Myocyte (in vitro differentiated cells): ENCODE measurements at places on chromosomes 6 and 20. TPM values are rescaled to one million over a fixed set of nuclear protein-coding genes. Genes with fewer than 3 reads are reported as not detected.

DNA sequence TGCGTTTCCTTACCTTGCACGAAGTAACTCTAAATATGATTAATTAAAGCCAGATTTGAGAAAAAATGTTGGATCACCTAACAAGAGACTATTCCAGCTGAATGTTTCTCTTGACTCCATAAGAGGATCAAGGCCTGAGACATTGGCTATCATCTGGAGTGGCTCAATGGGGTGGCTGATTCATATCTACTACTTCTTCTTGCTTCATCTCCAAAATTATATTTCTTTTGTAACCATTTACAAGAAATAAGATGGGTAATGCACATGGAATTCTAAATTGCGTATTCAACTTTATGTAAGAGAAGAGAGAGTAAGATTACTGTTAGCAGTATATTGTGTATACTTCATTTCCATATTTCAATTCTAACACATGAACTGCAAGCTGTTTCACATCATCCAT lies 819.0 kb upstream of the EYS start:
- DNase-seq = no peak

DNA sequence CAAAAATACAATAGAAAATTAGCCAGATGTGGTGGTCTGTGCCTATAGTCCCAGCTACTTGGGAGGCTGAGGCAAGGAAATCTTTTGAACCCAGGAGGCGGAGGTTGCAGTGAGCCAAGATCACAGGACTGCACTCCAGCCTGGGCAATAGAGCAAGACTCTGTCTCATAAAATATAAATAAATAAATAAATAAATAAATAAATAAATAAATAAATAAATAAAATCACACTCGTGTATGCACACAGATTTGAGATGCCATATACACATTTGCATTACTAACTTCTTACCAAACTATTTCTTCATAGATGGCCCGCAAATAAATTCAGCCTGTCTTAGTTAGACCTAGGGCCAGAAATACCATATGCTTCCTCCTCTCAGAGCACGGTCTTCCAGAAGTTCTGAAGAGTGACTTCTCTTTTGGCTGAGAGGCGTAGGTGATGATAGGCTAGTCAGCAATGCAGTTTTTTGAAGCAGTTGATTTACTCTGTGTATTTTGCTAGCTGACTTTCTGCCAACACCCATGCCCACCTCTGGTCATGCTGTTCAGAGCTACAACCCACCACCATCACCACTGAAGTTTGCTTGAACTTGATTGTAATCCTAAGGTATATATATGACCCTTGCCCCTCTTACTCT lies 150.1 kb downstream of the SASH1 start:
- DNase-seq = no peak

DNA sequence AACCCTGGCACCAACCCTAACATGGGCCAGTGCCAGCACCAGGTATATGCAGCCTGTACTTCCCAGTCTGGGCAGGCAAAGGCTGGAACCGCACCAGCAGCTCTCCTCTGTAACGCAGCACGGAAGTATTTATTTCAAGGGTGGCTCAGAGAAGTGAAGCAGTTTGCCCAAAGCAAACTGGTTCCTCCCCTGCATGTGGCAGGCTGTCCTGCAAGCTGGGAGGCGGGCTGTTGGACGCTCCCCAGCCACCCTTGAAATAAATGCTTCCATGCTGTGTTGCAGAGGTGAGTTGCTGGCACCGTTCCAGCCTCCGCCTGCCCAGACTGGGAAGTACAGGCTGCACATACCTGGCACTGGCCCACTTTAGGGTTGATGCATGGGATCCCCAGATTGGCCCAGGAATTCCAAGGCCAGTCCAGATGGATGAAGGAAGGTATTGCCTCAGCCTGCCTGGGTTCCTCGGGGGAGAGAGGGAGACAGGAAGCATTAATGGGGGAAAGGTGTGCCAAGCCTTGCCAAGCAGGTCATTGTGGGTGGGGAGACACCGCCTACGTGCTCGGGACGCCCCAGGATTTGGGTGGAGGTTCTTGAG lies 49.8 kb downstream of the PPARD start:
- DNase-seq = no peak

GRCh38 chr20:57482148-57482547 lies 42.8 kb downstream of the CTCFL start:
- DNase-seq = no peak

- DNase-seq = no peak
Measured at GRCh38 chr6:71127374-71127773, 161.2 kb upstream of the OGFRL1 start.

GRCh38 chr20:60813066-60813465 lies 439.0 kb upstream of the CDH4 start:
- no peak for DNase-seq

DNA sequence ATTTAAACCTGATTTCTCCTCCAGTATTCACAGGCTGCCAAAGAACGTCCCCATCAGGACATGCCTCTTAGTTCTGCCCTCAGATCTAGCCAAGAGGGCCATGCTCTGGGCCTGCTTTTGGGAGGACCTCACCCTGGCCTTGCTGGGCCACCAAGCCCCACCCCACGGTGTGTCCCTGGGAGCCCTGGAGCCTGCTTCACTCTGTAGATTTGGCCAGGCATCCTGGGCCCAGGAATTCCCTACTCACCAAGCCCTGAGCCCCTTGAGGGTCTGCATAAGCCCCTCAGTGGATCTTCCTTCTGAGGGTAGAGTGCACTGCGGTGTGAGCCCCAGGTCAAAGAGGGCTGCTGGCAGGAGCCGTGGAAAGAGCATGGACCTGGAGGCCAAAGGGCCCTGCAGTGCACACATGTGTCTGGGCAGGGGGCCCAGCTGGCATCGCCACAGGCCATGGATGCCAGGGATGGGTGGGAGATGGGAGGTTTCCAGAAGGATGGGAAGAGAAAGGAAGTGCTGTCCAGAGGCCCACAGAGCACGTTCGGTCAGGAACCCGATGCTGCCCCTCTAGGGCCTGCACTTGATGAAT lies 98.0 kb downstream of the DACT2 start:
- DNase-seq = no peak

DNA sequence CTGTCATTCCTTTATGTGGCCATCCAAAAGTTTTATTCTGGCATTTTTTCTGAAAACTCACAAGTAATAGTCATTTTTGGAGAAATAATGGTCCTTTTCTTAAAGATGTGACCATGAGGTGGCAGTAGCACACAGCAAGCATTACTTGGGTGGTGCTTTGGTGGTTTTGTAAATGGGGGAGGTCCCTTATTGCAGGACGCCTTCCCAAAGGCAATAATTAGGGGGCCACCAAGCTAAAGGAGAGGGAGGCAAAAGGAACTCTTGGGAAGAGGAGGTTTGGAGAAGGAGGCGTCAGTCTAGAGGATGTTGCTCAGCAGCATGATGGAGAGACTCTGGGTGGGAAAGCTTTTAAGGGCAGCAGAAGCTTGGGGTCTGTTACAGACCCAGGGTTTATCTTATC lies 422.6 kb upstream of the MMS22L start:
- peak; percentile 8 for DNase-seq

DNA sequence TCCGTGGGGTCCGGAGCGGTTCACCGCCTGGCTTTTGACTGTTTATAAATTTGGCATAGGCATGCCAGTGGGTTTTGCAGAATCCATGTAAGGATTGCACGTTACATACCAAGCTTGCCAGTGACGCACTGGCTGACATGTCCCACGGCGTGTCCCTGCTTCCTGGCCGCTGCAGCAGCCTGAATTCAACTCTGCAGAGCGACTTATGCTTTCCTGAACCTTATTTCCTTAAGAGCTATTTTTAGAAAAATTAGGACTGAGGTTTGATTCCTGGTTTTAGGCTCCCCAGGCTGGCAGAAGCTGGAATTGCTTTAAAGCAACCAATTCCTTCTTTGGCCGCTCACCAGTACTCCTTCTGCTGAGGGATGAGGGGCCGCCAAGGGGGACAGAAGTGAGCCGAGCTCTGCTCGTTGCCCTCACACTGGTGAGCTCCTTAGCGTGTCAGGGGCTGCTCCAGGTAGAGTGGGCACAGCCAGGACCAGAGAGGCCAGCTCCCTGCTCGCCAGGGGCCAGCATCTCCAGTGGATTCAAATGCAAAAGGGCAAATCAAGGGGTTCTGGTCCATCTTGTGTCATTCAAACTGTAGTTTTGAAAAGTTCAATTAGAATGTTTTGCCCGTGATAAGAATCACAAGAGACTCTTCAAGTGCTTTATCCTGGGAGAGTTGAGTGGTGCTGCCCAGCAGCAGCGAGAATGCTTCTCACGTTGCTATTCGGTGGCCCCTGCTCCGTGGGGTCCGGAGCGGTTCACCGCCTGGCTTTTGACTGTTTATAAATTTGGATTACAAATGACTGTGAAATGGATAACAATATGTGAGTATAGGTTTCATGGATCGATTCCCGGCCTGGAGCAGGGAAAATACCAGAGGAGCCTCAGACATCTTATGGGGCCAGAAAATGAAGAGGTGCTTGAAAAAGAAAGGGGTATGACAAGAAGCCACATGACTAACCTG lies 17.5 kb upstream of the IRF4 start:
- no peak for DNase-seq

DNA sequence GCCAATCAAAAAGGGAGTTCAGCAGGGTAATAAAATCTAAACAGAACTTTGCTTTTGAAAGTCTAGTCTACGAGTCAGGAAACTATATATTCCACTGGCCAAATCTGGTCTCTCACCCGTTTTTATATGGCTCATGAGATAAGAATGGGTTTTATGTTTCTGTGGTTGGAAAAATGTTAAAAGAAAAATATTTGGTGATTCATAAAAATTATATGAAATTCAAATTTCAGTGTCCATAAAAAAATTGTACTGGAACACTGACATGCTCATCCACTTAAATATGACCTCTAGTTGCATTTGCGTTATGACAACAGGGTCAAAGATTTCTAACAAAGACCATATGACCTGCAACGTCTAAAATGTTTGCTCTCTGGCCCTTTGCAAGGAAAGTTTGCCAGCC lies 22.3 kb upstream of the LAMP5 start:
- DNase-seq = peak; percentile 41

DNA sequence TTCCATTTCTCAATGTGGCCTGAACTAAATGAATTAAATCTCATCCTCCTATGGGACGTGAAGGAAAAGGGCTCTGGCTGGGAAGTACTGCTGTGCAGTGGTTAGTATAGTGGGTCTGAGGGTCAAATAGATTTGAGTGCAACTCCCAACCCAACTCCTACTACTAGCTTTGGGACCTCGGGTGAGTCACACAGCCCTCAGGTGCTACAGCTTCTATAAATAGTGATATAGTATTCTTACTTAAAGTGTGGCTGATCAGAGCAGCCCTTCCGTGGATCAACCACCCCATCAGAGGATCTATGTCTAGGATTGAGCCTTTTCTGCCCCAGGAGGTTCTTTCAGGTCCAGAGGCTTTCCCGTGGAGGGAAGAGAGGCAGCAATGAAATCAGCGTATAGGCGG lies 904 bp upstream of the UST start:
- no peak for DNase-seq

DNA sequence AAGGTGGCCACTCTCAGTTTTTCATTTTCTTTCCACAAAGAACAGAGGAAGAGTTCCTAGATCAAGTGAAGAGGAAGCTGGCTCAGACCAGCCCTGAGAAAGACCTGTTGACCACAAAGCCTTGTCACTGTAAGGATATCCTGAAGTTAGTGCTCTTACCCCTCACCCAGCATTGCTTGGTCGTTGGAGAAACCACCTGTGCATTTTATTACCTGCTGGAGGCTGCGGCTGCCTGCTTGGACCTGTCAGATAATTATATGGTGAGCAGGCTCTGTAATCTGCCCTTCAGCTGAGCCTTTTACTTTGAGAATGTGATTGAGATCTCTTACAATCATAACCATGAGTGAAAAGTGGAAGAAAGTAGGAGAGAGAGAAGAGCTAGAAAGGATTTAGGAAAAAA lies 21.9 kb downstream of the TREML1 start:
- DNase-seq = no peak

- no peak for DNase-seq
Measured at GRCh38 chr6:68317366-68317765, 317.7 kb upstream of the ADGRB3 start.

DNA sequence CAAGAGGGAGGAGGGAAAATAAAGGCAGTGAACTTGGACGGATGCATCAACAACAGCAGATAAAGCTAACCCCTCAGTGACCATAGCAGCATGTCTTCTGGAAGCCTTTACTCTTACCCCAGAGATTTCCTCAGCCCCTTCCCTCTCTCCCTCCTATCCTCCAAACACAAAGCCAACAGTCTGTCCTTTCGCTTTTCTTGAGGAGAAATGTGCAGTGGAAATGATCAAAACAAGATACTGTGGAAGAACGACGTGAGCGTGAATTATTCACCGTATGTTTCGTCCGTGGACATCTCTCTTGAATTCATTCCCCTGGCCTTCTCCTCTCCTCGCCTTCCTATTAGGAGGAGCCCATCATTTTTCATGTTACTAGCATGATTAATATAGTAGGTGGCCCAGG lies 8.5 kb downstream of the NRN1 start:
- DNase-seq = no peak

DNA sequence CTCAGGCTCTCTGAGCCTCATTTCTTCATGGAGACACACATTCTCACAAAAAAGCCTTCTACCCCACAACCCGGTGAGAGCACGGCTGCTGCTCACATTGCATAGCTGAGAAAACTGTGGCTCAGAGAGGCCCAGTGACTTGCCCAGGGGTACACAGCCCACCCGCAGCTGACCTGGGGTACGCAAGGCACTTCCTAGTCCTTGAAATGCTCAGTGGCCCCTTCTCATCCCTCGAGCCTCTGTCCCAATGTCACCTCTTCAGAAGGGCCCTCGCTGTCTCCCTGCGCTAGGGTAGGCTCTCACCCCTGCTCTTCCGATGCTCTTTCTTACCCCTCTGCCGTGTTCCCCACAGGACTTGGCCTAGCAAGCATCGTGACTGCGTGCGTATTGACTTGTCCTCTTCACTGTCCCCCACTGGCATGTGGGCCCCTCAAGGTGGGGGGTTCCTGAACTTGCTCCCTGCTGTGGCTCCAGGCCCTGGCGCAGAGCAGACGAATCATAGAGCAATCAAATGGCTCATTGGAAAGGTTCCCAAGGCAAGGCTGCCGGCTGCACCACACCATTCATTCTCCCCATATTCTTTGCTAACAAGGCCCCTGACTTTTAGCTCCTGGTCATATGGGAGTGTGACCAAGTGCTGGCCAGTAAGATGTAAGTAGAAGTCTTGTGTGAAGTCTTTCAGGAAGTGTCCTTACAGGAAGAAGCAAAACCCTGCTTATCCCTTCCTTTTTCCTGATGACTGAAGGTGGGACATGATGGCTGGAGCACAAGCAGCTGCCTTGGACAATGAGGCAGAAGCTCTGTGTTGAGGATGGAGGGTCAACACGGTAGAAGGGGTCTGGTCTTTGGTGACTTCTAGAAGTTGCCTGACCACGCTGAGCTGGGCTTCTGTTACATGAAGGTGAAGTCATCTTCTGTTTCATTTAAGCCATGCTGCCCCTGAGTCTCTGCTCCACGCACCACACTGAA lies 22.7 kb downstream of the PCK1 start:
- no peak for DNase-seq

Gene C6orf15
- total RNA-seq = 1.2 and 2.4 TPM in 2 replicates

Gene WFDC6
- not detected in 2 replicates for total RNA-seq

Gene LRRN4
- total RNA-seq = not detected in 2 replicates

Gene JARID2
- total RNA-seq = 8.6 and 10.1 TPM in 2 replicates

Gene HEY2
- total RNA-seq = 0.08 TPM in 1 of 2 replicates, not detected in the other

Gene ENPP5
- total RNA-seq = 0.35 and 0.42 TPM in 2 replicates

Gene SRSF12
- total RNA-seq = not detected in 2 replicates
